ENCODE measurements at places on chromosomes 3 and 15.

GRCh38 chr3:113626503-113627371 is 69.7 kb downstream of the USF3 start:
- DNase-seq, result no peak

DNA sequence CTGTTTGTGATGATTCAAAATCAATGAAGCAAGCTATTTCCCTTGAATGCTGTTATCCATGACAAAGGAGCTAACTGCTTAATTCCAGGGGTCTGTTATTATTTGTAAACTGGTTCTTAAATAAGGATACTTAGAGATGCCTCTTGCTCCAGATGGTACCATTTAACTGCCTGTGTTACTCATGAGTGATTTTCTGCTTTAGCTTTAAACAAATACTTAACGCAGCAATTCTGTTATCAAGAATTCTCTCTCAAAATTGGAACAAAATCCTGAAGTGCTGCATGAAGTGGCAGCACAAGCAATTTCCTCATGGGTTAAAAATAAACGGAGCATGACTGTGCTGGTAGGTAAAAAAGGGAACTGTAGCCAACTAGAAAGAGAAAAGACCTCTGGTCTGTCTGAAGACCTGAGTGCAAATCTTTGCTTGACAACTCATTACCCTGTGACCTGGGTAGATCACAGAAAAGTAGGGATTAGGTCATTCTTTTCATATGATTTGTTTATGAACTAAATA is 62.5 kb upstream of the GBE1 start:
- no peak for DNase-seq

DNA sequence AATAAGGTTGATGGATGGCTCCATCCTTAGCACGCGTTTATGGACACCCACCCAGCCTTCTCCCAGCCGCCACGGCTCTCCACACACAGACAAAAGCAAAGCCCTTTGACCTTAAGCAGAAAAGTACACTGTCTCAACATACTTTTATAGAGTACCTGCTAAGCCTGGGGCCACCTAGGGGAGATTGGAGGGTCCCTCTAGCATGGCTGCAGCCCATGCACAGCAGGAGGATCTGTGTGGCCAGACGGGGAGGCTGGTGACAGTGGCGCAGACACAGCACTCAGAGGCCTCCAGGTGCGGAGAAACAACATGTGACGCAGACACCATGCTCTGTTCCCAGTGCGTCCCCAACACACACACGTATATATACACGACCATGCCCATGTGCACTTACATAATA is 174.9 kb downstream of the XXYLT1 start:
- DNase-seq, result no peak

DNA sequence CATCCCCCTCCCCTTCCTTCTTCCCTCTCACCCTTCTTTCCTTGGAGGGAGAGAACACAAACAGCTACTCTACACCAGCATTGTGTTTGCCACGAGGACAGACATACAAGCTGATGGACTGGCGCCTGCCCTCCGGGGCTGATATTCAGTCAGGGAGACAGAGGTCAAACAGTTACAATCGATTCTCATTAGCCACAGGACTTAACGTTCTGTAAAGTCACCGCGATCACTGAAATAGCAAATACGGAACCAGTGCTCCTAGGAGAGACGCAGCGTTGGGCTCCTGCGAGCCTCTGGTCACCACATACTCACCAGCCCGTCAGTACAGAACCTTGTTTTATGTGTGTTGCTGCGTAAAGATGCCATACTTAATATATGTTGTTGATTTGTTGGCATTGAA is 108.8 kb downstream of the LRRK1 start:
- DNase-seq, result no peak

GRCh38 chr3:53846134-53846850 is at the start of the genes CHDH and IL17RB:
Gene CHDH, minus strand, starts transcription at chr3:53846419. Its CDS starts 22,411 bp downstream, at chr3:53824008.
Gene IL17RB, plus strand, starts transcription at chr3:53846568. Its CDS starts 21 bp downstream, at chr3:53846589.
- peak; percentile 58 for DNase-seq

GRCh38 chr3:176814285-176814684 is 383.0 kb downstream of the TBL1XR1 start:
- no peak for DNase-seq

DNA sequence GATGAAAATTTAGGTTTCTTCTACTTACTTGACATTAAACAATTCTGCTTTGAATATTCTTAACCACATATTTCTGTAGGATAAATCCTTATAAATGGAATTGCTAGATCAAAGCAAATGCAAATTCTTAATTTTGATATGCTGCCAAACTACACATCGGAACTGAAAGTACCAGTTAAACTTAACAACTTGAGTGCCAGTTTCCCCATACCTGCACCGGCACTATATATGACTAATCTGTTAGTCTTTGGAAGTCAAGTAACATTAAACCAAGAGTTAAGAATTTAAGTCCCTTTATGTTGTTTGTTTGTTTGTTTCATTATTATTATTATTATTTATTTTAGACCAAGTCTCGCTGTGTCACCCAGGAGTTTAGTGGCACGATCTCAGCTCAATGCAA is 103.9 kb upstream of the AKAP13 start:
- no peak for DNase-seq

- no peak for DNase-seq
These were observed 84.8 kb downstream of the SMAD3 start for GRCh38 chr15:67150023-67150860.

DNA sequence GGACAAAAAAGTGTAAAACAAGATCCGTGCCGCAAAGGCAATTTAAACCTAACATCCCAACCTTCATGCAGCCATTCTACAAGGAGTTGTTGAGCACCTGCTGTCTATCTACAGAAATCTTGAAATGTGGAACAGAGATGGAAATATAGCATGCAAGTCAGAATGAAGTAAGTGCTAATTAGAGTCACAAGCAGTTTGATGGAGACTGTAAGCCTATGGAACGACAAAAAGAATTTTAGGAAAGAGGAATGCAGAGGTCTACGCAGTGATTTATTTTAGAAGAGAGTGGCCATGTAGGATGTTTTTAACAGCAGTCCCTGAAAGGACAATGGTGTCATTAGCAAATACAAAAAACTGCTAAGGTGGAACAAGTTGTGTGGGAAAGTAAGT is 851 bp upstream of the DCBLD2 start:
- DNase-seq, result peak; percentile 46

GRCh38 chr3:46669191-46669999 is 24.1 kb downstream of the ALS2CL start:
- DNase-seq, result no peak

DNA sequence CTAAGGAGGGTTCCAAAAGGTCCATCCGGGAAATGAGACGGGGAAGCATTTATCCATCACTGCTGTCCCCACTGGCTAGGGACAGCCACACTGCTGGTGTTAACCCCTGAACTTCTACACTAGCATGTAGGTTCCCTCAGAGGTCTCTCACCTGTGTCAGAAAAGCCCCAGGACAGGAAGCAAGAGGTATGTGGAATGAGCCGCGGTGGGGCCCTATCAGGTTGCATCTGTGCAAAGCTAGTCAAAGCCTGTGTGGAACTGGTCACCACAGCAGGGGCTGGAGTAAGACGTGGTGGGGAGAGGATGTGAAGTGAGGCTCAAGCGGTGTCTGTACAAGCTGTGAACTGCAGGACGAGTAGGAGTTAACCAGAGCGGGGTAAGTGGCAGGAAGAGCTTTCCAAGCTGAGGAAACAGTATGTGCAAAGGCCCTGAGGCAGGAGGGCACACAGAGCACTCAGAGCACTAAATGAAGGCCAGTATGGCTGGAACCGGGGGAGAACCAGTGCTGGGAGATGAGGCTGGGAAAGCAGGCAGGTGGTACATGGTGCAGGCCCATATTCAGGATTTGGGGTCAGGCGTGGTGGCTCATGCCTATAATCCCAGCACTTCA is 57.8 kb downstream of the MEGF11 start:
- no peak for DNase-seq

GRCh38 chr3:186067360-186068242 is 41.3 kb downstream of the ETV5 start:
- DNase-seq, result no peak

DNA sequence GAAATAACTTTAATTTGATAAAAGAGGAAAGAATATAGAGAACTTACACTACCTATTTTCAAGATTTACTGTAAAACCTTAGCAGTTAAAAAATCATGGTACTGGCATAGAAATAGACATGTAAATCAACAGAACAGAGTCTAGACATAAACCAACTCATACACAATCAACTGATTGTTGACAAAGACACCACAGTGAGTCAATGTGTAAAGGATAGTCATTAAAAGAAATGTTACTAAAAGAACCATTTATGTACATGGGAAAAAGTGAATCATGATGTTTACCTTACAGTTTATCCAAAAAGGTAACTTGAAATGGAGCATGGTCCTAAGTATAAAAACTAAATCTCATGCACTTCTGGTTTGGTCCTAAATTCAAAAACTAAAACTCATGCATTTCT is 847.4 kb downstream of the IGSF11 start:
- DNase-seq, result no peak

GRCh38 chr3:61966200-61966599 is 404.8 kb downstream of the PTPRG start:
- DNase-seq, result no peak

DNA sequence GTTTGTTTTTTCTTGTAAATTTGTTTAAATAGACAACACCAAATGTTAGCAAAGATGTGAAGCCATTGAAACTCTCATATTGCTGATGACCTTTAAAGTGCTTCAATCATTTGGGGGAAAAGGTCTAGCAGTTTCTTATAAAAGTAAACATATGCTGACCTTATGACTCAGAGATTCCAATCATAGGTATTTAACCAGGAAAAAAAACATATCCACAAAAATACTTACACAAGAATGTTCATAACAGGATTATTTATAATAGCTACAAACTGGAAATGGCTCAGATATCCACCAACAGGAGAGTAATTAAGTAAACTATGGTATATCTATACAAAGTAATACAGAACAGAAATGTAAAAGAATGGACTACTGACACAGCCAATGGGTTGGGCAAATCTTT is 27.1 kb upstream of the RORA start:
- no peak for DNase-seq

DNA sequence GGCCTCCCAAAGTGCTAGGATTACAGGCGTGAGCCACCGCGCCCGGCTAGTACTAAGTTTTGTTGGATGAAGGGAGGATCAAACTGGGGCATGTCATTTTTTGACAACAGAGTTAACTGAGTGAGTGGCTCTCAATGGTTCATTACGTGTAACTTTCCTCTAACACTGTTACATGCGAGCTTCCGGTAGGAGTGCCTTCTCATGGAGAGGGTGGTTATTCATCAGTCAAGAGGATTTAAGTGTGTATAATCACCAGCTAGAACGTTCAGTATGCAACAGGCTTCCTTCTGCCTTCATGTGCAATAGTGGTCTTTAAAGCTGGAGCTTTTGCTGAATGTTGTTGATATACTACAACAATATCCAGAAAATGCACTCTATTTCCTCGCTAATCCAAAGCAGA is 19.1 kb upstream of the GOLGA8A start:
- DNase-seq, result no peak

GRCh38 chr3:346186-346585 is 149.6 kb downstream of the CHL1 start:
- DNase-seq, result no peak

GRCh38 chr3:132735589-132735988 is 13.4 kb upstream of the NPHP3 start:
- no peak for DNase-seq

- DNase-seq, result no peak
These were observed 15.4 kb downstream of the PLSCR1 start for GRCh38 chr3:146529021-146529420.

GRCh38 chr3:102142379-102143060 is 292.3 kb upstream of the ZPLD1 start:
- no peak for DNase-seq

DNA sequence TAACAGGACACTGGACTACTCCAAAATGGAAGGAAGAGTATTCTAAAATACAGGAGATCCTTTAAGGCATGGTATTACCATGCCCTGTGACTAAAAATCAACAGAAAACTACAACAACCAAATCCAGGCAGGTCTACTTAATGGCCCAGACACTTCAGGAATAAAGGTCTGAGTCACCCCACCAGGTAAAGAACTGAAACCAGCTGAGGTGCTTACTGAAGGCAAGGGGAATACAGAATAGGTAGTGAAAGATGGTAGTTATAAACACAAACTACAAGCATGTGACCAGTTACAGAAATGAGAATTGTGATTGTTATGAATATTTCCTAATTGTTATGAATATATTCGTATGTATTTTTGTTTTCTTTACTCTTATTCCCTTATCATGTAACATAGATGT is 13.4 kb downstream of the IFT57 start:
- DNase-seq, result no peak

DNA sequence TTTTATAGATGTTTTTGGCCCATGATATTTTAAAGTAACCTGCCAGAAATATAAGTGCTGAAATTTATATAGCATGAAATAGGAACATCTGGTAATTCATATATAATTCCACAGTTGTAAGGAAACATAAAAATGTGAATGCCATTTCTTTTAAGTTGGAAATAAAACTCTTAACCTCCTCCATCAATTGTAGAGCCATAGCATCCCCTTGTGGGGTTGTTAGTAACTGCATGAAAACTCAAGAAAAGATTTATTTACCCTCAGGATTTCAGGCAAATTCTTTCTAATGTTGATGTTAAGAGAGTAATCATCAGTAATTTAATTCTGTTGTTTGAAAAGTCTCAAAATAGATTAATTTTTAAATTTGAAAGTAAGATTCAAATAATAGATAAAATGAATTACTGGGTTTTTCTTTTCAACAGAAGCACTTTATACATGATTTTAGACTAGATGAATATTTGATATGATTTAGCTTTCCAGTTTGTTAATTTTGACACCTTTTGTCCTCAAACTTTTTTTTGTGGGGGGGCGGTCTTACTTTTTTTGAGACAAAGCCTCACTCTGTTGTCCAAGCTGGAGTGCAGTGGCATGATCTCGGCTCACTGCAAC is 74.7 kb downstream of the RASA2 start:
- no peak for DNase-seq

GRCh38 chr3:5202222-5202621 is 14.7 kb downstream of the EDEM1 start:
- no peak for DNase-seq

- DNase-seq, result no peak
These were observed 256.3 kb upstream of the EOMES start for GRCh38 chr3:27978440-27978839.

- no peak for DNase-seq
These were observed 57.9 kb downstream of the RGMA start for GRCh38 chr15:93031103-93031464.

DNA sequence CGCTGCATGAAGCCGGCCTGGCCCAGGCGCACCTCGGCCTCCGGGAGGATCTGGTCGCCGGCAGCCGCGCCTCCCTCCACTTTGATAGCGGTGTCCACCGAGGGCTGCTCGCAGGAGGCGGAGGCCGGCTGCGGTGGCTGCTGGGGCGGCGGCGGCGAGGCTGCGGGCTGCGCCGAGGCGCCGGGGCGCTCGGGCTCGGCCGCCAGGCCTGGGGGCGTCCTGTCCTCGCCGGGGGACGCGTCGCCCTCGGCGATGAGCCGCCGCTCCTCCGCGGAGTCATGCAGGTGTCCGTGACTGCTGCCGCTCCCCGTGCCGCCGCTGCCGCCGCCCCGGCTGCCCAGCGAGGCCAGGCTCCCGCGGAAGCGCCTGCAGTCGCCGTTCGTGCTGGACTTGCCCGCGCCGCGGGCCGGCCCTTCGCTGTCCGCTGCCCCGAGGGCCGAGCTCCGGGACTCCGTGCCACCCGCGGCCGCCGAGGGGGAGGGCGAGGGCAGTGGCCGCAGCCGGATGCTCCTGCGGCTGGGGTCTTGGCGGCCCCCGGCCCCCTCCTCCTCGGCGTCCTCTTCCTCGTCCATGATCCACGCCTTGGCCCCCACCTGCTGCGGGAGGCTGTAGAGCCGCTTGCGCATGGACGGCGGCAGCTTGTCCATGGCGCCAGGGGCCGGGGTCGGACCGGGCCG is 996 bp downstream of the HCN4 start:
- no peak for DNase-seq

GRCh38 chr3:41688595-41689380 is 273.1 kb downstream of the ULK4 start:
- no peak for DNase-seq

All from caudate nucleus (tissue), 63 donors.